Tibial artery (tissue), 4 donors: ENCODE measurements at places on chromosomes 6 and 20.

DNA sequence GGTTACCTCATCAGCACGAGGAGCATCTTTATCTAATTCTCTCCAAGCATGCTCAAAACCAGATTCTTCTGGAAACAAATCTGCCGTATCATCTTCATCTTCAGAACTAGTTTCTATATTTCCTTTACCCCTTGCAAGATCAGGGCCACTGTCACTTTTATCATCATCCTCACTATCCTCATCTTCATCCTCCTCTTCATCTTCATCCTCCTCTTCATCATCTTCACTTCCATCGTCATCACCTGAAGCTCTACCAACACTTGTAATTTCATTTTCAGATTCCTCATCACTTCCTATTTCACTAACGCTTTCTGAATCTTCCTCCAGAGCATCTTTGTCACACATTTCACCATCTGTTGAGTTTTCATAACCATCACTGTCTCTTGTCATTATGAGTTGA lies 8.9 kb downstream of the ESF1 start:
- no peak for DNase-seq

- no peak for DNase-seq
These were observed 11.4 kb downstream of the TEAD3 start for GRCh38 chr6:35485402-35485877.

DNA sequence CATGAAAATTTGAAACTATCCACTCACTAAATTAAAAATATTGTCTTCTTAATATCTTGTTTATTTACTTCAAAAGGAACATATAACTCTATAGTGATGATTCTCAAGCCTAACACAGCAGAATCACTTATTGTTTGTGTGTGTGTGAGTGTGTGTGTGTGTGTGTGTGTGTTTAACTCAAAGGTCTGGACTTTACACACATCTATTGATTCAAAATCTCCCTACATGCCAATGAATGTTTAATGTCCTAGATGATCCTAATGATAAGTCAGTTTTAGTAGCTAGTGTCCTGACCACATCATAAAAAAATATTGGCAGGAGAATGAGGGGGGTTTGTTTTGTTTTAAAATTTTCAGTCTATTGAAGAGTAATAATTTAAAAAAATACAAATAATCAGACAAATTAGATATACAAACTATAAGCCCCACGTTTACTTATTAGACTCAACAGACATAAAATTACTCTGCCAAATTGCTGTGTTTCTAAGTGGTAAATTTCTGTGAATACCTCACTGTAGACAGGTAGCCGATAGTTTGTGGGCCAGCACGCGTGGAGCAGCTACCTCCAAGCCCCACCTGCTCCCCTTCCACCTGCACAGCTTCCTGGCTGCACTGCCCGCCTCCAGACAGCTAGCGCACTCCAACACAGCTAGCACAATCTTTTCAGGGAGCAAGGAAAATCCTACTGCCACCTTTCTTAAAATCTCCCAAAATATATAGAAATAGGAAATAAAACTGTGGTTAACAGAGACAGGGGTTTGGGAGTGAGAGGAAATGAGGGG lies 349.6 kb downstream of the PKHD1 start:
- no peak for DNase-seq

- DNase-seq = no peak
These were observed 191.8 kb upstream of the LRFN2 start for GRCh38 chr6:40778918-40779317.

- no peak for DNase-seq
These were observed 65.7 kb upstream of the BACH2 start for GRCh38 chr6:90362318-90362717.

- no peak for DNase-seq
These were observed 108.5 kb upstream of the ARMC2 start for GRCh38 chr6:108739496-108740330.

DNA sequence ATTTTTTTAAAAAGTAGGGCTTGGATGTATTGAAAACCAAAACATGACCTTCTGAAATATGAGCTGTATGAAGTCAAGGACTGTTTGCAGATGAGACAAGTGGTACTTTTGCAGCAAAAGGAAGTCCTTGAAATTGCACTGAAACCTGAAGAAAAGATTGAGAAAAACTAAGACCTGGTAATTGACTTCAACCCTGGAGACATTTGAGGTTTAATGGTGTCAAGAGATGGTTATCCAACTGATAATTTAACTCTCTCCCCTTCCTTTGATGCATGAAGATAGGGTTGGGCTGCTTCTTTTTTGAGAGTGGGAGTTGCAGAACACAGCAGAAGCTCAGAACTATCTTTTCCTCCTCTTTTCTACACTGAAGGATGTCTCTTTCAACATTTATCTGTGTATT lies 180.9 kb upstream of the DTNBP1 start:
- DNase-seq = no peak

DNA sequence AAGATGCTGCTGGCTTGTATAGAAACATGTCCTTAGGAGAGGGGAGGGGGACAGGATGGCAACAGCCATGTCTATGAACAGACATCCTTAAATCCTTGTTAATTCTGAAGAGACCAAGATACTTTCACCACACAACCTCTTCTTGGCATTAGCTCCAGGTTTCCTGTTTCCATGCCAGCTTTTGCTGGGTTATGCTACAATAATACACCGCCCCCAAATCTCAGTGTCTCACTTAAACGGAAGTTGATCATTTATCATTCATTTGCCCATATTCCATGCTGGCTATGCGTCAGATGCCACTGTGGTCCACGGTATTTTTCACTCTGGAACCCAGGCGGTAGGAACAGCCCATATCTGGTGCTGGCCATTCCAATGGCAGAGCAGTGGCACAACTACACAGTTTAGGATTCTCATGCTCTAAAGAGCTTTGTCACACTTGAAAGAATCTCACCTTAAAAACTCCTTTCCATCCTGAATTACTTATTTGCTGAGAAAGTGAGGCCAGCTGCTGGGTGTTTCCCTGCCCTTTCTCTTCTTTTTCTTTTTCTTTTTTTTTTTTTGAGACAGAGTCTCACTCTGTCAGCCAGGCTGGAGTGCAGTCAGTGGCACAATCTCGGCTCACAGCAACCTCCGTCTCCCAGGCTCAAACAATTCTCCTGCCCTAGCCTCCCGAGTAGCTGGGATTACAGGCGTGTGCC lies 3.7 kb upstream of the RNASET2 start:
- DNase-seq = no peak

- DNase-seq = no peak
These were observed 143.0 kb downstream of the SAMD5 start for GRCh38 chr6:147651249-147652063.

DNA sequence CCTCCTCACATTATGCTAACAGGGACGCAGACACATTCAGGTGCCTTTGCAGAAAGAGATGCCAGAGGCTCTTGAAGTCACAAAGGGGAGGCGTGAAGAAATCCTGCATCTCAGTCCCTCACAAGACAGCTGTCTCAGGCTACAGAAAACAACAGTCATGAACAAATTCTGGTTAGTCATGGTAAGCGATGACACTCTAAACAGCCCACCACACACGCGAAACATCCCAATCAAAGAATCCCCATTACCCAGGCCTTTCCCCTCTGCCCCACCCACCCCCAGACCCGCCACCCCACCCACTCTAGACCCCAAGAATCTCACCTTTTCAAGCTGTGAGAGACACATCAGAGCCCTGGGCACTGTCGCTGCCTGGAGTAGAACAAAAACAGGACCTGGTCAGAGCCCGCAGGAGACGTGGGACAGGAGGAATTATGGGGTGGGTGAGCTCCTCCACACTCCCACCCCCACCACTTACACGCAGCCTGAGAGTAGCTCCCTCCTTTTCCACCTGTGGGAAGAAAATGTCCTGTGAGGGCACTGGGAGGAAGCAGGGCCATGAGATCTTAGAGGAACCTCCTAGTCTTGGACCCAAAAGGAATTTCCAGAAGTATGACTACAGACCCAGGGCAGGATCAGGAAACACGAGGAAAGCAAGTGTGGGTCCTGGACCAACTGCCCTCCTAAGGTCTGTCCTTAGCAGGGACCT lies 2.7 kb downstream of the HLA-B start:
- DNase-seq = no peak

DNA sequence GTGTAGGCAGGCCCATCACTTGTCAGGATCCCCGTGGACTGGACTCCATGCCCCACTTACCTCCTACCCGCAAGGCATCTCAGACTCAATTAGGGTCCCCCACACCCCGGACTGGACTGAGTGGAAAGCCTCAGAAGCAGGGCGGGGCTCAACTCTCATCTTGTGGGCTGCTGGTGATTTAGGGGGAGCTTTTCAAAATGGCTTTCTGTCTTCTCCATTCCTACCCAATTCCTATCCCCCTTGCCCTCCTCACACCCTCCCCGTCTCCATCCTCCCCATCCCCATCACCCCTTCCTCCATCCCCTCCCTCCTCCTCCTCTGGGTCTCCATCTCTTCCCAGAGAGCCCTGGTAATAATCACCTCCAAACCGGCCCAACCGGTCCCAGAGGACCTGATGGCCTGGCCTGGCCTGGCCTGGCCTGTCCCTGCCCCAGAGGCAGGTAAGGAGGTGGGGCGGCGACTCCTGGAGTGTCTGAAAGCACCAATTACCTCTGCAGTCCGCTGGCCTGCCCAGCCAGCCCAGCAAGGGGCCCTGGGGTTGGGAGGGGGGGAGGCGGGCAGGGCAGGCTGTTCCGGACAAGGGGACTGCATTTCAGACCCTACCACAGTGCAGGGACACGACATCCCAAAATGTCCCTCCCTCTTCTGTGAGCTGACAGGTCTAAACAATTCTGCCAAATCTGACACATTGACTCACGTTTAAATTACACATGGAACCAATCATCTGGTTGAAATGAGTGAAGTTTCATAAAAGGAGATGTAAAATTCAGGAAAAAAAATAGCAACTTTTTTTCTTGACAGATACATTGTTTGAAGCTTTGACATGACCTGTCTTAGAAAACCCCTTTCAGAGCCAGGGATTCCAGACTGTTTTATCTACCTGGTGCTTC lies 24.8 kb downstream of the MAFB start:
- DNase-seq = no peak

- DNase-seq = no peak
These were observed 40.0 kb upstream of the TAF8 start for GRCh38 chr6:42010185-42010891.

DNA sequence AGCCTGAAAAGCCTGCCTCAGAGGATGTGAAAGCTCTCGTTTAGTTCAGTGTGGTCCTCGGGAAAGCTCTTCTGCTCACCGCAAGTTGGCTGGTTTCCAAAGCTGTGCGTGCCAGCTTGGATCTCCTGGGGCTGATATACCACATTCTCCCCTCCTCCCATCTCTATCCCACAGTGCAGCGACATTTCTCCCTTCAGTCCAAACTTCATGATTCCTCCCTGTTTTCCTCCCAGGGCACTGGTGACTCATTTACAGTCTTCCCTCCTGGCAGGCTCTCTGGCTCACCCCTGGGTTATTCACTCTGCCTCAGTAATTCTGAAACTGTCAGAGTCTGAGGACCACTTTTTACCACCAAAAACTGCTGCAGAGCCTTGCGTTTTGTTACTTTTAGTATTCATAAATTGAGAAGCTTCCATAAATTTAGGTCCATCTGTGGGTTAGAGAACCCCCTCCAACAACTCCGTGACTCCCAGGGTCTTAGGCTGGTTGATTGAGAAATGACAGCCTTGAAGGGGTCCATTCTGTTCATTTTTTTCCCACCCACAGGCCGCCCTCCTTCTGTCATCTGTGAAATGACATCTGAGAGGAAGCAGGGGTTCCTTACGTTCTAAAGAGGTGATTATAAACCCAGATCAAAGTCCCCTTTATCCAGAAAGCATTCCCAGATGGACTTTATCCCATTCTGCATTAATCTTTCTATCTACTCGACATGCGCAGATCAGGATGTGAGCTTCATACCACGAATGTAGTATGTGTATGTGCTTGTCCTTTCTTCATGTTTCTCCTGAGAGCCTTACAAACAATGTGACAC lies 6.1 kb downstream of the TRIM10 start:
- DNase-seq = no peak

DNA sequence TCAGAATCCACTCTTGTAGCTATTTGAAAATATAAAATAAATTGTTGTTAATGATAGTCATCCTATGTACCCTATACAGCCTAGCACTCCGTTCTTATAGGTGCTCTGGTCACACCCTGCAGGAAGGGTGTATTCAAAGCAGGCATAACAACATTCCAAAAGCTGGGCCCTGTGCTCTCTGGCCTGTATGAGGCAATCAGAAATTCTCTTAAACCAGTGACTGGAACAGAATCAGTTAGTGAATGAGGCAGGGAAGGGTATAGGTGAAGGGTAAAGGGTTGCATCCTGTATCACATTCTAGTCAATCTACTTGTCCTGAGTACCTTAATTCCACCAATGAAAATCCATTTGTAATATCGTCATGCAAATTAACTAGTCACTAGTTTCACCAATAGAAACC lies 154.5 kb upstream of the ZNF217 start:
- no peak for DNase-seq

GRCh38 chr20:36754656-36755222 lies 8.8 kb upstream of the NDRG3 start:
- no peak for DNase-seq
